ENCODE measurements at places on chromosomes 7 and 10. TPM values are rescaled to one million over a fixed set of nuclear protein-coding genes. Genes with fewer than 3 reads are reported as not detected.

The NXPH1 gene
- total RNA-seq: not detected

The GPR26 gene
- 0.55 TPM for total RNA-seq

The EGFR gene
- total RNA-seq: 67.2 TPM

The SHTN1 gene
- 12.0 TPM for total RNA-seq

The HABP2 gene
- total RNA-seq: 0.07 TPM

The MRC1 gene
- 0.29 TPM for total RNA-seq

The GIMAP2 gene
- total RNA-seq: 0.48 TPM

The TMEM130 gene
- 0.33 TPM for total RNA-seq

The INMT gene
- total RNA-seq: not detected

The PROSER2 gene
- total RNA-seq: 58.8 TPM

The SLC18A3 gene
- total RNA-seq: not detected

The SLC16A12 gene
- 0.75 TPM for total RNA-seq

The SPDYE16 gene
- total RNA-seq: not detected

The PALD1 gene
- 3.9 TPM for total RNA-seq

The HOXA4 gene
- total RNA-seq: 4.5 TPM

The CTAGE15 gene
- total RNA-seq: not detected

The CBLL1 gene
- total RNA-seq: 42.3 TPM

The PTF1A gene
- total RNA-seq: not detected

The ZKSCAN1 gene
- 32.5 TPM for total RNA-seq

The MKI67 gene
- total RNA-seq: 5.1 TPM

The WDFY4 gene
- total RNA-seq: not detected

The OR2A42 gene
- 0.07 TPM for total RNA-seq

The PTPN20 gene
- 5.5 TPM for total RNA-seq

The ICA1 gene
- total RNA-seq: 20.7 TPM

The CRYGN gene
- total RNA-seq: 0.84 TPM
